ENCODE measurements at places on chromosomes 7 and 10.
A peak's percentile ranks its signal among the peaks of the same experiment; 100 is the strongest.

GRCh38 chr7:140316165-140316661, 82.1 kb downstream of the SLC37A3 start:
- peak; percentile 95 for DNase-seq

DNA sequence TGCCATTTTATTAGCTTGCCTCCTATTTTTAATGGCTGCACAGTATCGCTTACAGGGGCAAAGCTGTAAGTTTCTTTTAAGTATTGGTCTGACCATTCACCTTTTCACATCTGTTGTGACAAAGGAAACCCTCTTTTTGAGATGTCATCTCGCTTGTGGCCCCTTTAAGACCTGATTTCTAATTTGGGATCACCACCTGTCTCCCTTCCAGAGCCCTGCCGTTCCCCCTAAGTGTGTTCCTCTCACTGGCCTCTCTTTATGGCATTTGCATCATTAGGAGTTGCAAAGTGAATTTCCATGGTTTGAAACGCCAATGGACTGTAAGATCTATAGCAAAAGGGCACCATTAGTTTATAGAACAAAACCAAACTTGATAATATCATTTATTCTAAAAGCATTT, 1.4 kb downstream of the EPDR1 start:
- DNase-seq: no peak

- DNase-seq: no peak
Observed at GRCh38 chr7:78476851-78477405, 678.4 kb downstream of the PHTF2 start.

GRCh38 chr7:18590241-18590640, 94.7 kb downstream of the HDAC9 start:
- DNase-seq: no peak

DNA sequence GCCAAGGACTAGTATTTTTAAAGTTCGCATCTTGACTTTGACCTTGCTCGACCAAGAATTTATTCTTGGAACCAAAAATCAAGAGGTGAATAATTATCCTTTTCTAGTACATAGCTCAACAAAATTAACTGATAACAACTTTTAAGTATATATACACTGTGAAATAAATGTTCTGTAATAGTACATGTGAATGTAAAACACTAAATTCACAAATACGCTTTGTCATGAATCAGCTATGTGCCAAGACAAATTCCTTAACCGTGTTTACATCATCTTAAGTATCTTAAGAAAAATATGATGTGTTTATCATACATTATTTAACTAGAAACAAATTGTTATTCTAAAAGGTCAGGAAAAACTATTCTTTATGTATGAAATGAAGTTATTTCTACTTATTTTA, 83.3 kb downstream of the CUL2 start:
- DNase-seq: no peak

DNA sequence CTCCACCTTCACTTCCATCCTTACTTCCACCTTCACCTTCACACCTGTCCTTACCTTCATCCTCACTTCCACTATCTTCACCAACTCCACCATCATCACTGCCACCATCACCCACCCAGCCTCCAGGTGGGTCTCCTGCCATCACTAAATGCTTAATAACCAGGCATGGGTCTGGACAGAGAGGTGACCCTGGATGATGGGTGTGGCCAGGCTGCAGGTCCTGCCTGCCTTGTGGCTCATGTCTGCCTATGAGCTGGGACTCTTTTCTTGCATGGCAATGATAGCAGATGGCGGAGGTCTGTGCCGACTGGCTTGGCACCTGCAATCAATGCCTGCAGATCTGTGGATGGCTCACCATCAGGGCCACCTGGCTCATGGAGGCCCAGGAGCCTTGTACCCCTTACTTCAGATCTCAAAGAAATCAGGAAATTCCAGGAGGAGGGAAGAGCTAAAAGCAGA, 60.1 kb upstream of the ELN start:
- no peak for DNase-seq

DNA sequence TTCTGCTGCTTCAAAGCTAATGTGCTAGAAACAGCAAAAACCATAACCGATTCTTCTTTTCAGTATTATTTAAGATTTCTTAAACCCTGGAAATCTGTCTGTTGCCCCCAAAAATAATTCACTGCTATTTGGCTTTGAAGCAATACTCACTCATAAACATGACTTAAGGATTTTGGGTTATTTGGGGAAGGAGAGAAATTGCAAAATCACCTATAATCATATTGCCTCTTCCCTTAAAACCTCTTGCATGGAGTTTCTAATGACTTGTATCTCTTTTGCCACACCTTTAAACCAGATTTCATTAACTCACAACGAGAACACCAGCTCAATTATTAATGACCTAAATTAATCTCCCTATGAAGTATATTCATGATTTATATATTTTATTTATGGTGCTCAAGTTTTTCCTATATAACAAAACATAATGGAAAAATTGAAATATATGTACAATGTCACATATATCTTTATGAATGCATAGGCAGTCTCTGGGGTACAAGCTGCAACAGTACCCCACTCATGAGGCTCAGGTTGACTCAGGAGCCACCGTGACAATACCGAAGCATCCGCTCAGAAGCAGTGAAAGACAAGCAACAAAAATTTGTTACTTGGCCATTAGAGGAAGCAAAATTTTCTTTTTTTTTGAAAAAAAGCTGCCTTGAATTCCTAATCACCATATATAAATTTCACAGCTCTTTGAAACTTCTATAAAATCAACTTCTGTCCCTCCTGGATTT, 3.0 kb downstream of the NAMPT start:
- no peak for DNase-seq

GRCh38 chr7:155670521-155670920, 26.1 kb downstream of the RBM33 start:
- DNase-seq: no peak

DNA sequence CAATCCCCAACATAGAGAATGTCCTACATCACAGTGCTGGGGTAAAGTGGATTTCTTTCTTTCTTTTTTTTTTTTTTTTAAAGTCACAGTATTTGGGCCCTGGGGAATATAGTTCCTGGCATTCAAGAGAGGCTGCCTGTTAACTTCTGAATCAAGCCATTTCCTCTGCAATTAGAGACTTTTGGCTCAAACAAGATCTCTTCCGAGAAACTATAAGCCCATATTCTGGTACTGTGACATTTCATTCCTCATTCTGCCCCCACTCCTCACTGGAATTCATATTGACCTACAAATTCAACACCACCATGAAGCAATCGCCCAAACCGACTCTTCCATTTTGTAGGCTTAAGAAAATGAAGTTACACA, 187.4 kb downstream of the PHTF2 start:
- no peak for DNase-seq

DNA sequence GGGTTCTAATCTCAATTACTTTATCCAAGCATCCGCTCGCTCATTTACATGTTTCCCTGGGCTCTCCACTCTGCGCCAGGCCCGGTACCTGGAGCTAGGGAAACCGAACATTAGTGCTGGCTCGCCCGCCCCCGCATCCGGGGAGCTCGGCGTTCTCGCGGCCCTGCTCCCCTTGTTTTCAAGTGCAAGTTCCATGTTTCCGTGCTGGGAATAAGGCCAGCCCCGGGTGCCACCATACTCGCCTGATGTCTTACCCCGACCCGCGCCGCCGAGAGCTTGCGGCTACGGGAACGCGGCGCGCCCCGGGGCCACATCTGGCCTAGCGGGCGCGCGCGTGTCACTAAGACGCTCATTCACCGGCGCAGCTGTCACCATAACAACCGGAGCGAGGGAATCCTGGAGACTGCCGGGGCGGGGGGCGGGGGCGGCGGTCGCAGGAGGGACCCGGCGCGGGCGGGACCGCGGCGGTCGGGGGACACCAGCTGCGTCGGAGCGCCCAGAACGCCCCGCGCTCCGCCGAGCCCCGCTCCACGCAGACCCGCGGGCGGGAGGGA, at the start of gene NEURL1:
Gene NEURL1 (plus strand): TSS at position 344 of the 554 bp plus-strand sequence. CDS start 683 bp downstream, outside the sequence.
- no peak for DNase-seq

GRCh38 chr7:116809636-116810266, 52.6 kb upstream of the CAPZA2 start:
- no peak for DNase-seq

DNA sequence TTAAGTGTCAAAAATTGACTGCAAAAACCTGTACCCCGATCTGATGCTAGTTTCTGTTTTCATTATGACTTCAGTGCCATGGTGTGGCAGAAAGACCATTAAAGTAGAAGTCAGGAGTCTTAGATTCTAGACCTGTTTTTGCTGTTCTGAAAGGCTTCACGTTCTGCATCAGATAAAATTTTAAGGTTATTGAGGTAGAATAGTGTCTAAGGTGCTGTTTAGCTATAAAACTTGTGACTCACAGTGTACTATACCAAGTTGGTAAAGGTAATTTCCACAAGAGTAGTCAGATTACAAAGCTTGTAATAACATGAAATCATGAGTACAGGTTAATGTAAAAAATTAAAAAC, 38.6 kb downstream of the ZNRF2 start:
- DNase-seq: peak; percentile 54

- no peak for DNase-seq
Observed at GRCh38 chr10:60955316-60955715, 11.3 kb upstream of the RHOBTB1 start.

GRCh38 chr7:3234851-3235250, 66.2 kb upstream of the SDK1 start:
- DNase-seq: no peak

DNA sequence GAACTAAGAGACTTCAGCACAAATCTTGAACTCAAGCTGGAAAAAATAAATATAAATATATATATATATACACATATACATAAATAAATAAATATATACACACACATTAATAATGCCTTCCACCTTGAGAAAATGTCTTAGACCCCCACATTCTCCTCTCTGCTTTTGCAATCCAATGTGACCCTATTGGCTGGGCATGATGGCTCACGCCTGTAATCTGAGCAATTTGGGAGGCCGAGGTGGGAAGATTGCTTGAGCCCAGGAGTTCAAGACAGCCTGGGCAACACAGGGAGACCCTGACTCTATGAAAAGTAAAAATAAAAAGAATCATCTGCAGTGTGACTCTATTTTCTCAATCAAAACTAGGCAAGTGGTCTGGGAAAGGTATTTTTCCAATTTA, 424.1 kb upstream of the NFE2L3 start:
- no peak for DNase-seq

GRCh38 chr10:117928741-117929140, 118.0 kb downstream of the RAB11FIP2 start:
- DNase-seq: no peak

GRCh38 chr10:14695847-14696480, 78.7 kb downstream of the FAM107B start:
- DNase-seq: no peak

DNA sequence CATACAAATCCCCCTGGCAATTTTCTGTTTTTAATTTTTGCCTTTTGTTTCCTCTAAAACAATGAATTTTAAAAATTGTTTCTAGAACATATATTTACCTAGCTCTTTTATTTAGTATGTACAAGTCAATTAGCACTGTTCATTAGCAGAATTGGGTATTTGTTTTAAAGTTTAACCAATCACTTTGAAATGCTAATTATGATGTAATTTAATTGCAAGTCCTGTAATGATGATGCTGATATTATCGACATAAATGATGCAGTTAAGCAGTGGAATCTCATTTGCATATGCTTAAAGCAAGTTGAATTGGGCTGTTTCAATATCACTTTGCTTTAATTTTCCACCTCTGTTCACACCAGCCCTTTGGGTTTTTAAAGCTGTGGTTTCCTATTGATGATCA, 2.7 kb downstream of the FOXP2 start:
- no peak for DNase-seq
